ENCODE measurements at places on chromosomes 12 and 14.

DNA sequence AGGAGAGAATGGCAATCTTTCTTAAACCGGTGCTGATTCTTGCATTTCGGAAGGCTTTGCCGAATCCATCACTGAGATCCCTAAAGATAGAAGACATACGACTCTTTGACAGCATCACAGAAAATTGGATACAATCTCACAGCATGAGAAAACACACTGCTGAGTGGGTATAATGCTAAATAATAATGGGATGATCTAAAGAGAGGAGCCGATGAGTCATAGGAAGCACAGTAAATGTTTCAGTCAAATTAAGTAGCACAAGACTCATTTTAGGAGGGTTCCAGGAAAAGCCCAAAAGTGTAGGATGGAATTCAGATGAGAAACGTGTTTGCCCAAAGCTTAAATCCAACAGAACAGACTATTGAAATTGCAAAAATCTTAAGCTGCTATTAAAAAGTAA lies 81.7 kb downstream of the CPNE8 start:
- no peak for DNase-seq

DNA sequence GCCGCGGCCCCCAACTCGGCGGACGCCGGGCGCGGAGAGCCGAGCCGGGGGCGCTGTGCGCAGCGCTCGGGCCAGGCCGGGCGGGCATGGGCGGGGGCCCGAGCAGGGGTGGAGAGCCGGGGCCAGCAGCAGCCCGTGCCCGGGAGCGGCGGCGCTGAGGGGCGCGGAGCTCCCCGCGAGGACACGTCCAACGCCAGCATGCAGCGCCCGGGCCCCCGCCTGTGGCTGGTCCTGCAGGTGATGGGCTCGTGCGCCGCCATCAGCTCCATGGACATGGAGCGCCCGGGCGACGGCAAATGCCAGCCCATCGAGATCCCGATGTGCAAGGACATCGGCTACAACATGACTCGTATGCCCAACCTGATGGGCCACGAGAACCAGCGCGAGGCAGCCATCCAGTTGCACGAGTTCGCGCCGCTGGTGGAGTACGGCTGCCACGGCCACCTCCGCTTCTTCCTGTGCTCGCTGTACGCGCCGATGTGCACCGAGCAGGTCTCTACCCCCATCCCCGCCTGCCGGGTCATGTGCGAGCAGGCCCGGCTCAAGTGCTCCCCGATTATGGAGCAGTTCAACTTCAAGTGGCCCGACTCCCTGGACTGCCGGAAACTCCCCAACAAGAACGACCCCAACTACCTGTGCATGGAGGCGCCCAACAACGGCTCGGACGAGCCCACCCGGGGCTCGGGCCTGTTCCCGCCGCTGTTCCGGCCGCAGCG lies 639 bp downstream of the FZD10 start:
- DNase-seq, result no peak

DNA sequence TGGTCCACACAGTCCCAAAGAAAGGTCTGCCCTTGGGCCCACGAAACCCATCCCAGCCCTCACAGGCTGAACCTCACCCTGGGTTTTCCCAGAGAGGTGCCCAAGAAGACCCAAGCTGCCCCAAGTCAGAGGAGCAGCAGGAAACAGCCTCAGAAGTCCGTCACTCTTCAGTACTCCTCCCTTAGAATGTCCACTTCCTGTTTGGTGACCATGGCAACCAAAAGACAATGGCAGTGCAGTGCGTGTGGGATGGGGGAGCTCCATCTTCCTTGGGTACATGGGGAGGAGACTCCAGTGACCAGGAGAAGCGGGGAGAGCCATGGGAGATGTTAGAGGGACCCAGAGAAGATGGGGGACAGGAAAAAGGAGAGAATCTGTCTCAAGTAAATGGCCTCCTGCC lies 11.3 kb downstream of the SELPLG start:
- DNase-seq, result no peak

- DNase-seq, result no peak
These were observed 105.2 kb upstream of the CDKN3 start for GRCh38 chr14:54291491-54292191.

- DNase-seq, result no peak
These were observed 3.9 kb downstream of the CCDC197 start for GRCh38 chr14:94001016-94001415.

DNA sequence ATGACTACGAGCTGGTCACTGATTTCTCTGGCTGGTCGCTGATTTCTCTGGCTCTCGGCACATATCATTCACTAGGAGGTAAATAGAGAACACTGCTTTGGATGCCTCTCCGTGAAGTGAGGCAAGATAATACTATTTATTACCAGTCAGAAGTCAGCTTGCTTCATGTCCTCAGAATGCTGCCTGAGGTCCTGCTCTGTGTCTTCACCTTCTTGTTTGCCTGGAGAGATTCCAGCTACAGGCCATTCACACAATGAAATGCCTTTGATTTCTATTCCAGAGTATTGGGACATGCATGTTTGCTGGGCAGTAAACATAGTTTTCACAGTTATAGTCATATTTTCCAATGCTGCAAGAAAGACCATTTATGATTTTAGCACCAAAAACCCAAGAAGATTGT lies 106.7 kb downstream of the AEBP2 start:
- DNase-seq, result no peak

- DNase-seq, result no peak
These were observed 9.4 kb downstream of the SART3 start for GRCh38 chr12:108551535-108551934.

DNA sequence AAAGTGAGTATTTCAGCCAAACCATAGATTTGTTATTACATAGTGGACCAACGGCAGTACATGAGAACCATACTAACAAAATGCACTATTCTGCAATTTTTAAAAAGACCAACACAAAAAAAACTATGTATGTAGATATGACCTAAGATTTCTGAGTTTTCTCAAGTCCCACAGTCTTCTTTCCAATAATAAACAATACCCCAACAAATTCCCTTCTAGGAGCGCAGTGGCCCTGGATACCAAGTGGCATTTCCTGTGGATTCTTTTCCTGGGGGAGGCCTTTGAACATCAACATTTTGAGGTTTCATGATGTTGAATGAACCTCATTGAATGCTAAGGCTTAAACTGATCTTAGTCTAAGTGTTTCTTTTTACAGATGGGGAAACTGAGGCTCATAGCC lies 210.5 kb downstream of the BCAT1 start:
- DNase-seq, result no peak

- no peak for DNase-seq
These were observed 96.2 kb upstream of the HSPB8 start for GRCh38 chr12:119082496-119082895.

Measured in NCI-H187 (cell line).